Activated T-helper 17 cell treated with anti-CD3 and anti-CD28 coated beads, Interleukin-2, amount 50 U/mL, for 72 hours (primary cell): ENCODE measurements at places on chromosomes 7 and 10. TPM values are rescaled to one million over a fixed set of nuclear protein-coding genes. Genes with fewer than 3 reads are reported as not detected.

TUBAL3 gene
- not detected for total RNA-seq

BET1 gene
- 22.6 TPM for total RNA-seq

LIPF gene
- total RNA-seq = not detected

RNF148 gene
- not detected for total RNA-seq

CRTAC1 gene
- not detected for total RNA-seq

SFTPA1 gene
- total RNA-seq = not detected

HIF1AN gene
- total RNA-seq = 60.2 TPM

SPDYE2 gene
- total RNA-seq = not detected

GARIN1A gene
- 1.8 TPM for total RNA-seq

PRPS1L1 gene
- not detected for total RNA-seq

CYP3A5 gene
- total RNA-seq = not detected

ETV1 gene
- total RNA-seq = 1.7 TPM

GIMAP4 gene
- 102 TPM for total RNA-seq

TMEM229A gene
- total RNA-seq = not detected

CHN2 gene
- 0.85 TPM for total RNA-seq

DNA sequence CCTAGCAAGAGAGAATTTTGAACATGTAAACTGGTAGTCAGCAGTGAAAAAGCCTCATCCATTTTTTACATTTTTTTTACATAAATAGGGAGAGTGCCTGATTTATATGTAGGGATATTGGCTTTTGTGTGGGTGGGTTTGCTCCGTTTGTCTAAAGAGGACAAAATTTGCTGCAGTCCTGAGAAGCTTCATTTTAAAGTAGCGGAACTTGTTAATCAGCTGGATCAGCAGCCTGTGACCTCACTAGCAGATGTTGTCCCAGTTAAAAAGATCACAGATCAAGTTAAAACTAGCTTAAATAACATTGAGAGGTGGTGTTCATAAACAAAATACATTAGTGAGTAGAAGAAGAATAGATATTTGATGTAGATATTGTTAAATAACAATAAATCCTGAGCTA is 2.6 kb downstream of the ATRNL1 start:
- no peak for ATAC-seq

GRCh38 chr7:134763960-134764359 is 15.5 kb upstream of the CALD1 start:
- ATAC-seq = no peak

GRCh38 chr7:2820508-2820934 is 23.6 kb downstream of the GNA12 start:
- ATAC-seq = no peak

GRCh38 chr10:15374566-15374965 is 3.5 kb upstream of the FAM171A1 start:
- ATAC-seq = no peak

- ATAC-seq = no peak
Observed at GRCh38 chr10:72073708-72074573, 14.4 kb downstream of the SPOCK2 start.

GRCh38 chr10:28711776-28712175 is 34.5 kb downstream of the BAMBI start:
- no peak for ATAC-seq

DNA sequence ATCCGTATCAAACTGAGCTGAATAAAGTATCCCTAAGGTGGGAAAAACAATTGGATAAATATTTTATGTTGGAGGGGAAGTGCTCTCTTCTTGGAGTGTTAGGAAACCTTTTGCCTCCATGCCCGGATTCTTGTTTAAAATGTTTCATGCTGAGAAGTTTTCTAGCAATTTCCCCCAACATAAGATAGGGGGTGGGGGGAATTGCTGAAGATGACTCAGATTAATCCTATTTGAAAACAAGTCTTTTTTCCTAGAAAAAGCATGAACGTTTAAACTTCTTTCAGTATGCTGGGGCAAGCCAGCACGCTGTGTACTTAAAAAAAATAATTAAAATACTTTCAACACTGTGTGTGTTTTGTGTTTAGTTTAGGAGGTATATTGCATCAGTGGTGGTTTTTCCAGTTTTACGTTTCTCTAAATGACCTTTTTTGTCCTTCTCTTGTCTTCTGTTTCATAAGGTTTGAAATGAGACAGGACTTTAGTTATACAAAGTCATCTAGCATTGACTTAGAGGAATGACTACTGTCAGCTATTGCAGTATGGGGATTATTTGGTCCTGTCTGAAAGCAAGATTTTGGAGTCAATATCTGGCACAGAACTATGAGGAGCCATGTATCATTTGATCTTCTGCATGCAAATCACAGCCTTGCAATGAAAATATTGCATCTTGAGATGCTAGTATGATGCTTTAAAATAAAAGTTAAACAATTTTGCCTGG is 295.9 kb downstream of the GATA3 start:
- ATAC-seq = peak; percentile 63

DNA sequence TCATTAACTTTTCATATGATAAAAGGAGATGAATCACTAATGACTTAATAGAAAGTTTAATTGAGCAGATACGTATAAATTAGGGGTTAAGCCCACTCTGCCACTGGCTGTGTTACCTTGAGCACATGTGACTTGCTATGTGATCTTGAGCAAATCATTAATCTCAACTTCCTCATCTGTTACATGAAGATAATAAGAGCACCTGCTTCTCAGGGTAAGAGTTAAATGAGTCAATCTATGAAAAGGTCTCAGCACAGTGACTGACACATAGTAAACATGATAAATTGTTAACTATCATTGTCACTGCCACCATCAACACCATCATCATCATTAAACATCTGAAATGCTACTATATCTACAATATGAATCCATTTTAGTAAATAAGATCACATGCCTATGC is 110.8 kb downstream of the TPK1 start:
- no peak for ATAC-seq

GRCh38 chr10:129288999-129289584 is 177.9 kb upstream of the MGMT start:
- no peak for ATAC-seq

- ATAC-seq = no peak
Observed at GRCh38 chr7:18916826-18917225, 200.6 kb downstream of the TWIST1 start.

DNA sequence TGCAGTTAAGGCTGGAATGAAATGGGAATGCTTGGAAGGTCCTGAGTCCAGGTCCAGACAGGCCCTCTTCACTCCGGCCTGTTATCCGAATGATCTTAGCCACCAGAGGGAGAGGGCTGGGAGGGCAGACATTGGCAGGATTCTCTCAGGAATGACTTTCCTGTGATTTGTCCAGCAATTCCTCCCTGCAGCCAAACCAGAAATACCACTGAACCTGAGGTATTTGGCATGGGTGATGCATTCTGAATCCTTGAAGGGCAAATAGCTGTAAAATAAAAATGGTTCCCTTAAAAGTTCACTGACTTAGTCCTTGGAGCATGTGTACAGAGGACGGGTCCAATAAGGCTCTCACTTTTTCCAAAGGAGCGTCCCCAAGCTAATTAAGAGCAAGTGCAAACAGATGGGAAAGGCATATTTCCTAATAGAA is 77.5 kb upstream of the HABP2 start:
- no peak for ATAC-seq

DNA sequence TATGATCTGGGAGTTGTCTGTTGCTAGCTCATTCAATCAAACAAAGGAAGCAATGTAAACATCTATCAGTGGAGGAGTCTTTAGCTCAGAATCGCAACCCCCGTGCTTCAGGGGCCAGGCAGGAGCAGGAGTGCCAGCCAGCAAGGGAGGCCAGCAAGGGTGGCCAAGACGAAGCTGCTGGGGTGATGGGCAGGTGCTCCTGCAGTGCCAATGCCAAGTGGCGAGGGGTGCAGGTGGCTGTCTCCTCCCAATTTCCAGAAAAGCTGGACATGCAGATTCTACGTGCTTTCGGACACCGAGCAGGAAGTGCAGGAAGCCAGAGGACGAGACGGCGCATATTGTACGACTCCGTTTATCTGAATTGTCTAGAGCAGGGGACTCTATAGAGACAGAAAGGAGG is 48.1 kb upstream of the EBF3 start:
- ATAC-seq = no peak

DNA sequence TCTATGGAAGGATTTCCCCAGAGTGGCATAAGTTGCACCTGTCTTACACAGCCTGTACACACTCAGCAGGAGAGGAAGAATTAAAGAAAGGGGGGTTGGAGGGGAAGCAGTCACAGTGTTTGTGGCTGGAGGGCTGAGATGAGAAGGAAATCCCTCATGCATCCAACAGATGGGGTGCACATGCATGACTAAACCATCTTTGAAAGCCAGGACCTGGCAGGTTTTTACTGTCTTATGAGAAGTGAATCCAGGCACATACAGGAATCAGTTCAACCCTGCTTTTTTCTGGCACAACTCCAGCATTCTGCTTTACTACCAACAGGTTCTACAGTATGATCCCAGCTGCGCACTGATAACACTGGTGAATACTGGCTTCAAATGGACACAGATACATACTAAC is 107.7 kb downstream of the CACNA2D1 start:
- no peak for ATAC-seq

GRCh38 chr7:54663603-54664234 is 95.3 kb downstream of the SEC61G start:
- no peak for ATAC-seq

DNA sequence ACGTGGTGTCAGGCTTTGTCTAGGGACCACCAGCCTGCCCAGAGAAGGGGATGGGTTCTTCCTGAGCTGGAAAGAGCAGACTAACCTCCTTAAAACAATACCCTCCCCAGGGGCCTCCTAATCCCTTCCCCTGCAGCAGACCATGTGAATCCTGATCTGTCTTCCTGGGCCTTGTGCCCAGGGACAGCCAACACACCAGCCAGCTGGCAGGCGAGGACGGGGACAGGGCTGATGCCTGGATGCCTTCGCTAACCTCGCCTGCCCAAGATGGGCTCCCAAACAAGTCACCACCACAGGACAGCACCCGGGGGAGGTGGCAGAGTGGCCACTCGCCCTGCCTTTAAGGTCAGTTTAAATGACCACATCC is 17.6 kb downstream of the PODXL start:
- no peak for ATAC-seq

DNA sequence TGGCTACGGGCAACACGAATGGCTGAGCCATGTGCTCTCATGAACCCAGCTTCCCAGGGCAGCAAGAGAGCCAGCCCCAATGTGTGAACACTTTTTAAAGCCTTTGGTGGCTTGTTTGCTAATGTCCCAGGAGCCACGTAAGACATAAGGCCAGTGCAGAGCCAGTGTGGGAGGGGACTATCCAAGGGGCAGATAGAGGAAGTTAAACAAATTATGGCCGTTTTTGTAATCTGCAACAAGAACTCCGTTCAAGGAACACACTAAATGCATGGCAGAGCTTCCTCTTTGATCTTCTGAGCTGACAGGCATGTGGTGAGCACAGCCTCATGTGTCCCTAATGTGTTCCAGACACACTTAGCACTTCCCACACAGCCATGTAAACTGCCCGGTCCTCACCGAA is 133.3 kb downstream of the TEX36 start:
- ATAC-seq = no peak

- peak; percentile 65 for ATAC-seq
Observed at GRCh38 chr7:37312608-37313007, 136.1 kb downstream of the ELMO1 start.

DNA sequence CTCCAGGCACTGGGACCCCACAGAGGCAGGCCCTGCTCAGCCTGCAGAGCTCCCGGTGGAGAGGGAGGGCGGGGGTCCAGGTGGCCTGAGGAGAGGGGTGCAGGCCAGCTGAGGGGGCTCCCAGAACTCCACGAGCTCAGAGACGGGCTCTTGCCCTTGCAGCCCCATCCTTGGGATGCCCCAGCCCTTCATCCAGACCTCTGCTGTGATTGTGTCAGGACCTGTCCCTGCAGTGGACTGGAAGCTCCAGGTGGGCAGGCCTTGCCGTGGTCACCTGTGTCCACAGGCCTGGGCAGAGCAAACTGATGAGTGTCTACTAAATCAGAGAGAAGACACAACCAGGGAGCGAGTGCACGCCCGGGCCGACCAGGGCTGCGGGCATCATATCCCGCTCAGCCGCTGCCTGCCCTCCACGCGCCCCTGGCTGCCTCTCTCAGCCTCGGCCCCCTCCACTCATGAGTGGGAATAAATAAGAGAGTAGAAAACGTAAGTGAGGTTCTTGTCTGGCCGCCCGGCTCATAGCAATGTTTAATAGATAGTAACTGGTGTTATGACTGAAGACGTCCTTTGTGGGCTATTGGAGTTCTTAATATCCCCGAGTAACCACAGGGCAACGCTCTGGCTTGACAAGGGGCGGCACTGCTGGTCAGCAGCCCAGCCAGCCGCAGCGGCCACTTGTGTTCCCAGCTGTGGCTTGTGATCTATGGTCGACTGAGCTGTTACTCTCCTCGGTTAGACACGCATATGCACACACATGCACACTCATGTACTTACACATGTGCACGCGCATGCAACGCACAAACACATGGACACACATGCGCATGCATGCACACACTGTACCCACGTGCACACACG is 105.6 kb downstream of the LHPP start:
- ATAC-seq = no peak

DNA sequence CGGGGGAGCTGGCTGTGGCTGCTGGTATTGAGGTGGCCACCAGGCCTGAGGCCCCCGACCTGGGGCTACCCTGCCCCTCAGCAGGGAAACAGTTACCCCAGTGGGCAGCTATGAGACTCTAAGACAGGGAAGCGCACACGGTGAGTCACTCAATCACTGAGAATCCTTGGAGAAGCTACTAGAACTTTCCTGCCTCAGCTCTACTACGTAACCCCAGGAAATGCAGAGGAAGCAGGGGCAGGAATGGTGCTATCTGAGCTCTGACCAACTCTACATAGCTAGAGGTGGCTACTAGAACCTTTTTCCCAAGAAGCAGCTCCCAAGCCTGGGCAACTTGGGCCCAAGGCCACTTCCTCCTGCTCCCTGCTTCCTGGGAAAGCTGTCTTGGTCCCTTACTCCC is 11.8 kb downstream of the DNAJB12 start:
- no peak for ATAC-seq

DNA sequence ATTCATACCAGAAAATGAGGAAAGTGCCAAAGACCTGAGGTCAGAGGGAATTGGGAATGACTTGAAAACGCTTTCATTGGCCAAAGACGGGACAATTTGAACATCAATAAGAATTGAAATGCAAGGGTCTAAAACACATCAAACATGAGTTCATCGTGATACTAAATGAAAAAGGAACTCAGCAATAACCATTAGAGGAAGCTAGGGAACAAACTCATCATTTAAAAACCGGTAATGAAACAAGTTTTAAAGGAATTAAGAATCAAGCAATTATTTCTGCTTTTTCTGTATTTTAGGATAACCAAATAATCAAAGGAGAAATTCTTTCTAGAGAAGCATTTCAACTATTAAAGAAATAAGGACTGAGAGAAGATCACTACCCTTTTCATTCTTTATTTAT is 303.1 kb downstream of the ARHGAP12 start:
- ATAC-seq = no peak

- ATAC-seq = no peak
Observed at GRCh38 chr10:128804411-128804810, 662.6 kb upstream of the MGMT start.

- no peak for ATAC-seq
Observed at GRCh38 chr7:157669768-157670351, 333.1 kb downstream of the DNAJB6 start.

GRCh38 chr7:106347229-106347833 is 62.5 kb upstream of the NAMPT start:
- peak; percentile 8 for ATAC-seq

GRCh38 chr7:102260856-102261255 is 25.8 kb upstream of the SH2B2 start:
- ATAC-seq = no peak
